ENCODE measurements at places on chromosomes 7 and 10.
A peak's percentile ranks its signal among the peaks of the same experiment; 100 is the strongest.

DNA sequence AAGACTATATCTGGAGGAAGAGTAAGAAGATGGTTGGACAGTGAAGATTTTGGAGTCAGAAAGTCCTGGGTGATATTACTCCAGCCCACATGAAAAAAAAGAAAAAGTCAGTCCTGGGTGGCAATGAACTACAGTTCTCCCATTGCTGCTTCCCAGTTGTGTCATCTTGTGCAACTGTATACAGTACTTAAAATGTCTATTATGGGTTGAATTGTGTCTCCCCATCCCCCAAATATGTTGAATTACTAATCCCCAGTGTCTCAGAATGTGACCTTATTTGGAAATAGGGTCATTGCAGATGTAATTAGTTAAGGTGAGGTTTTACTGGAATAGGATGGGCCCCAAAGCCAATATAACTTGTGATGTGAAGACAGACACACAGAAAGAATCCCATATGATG is 15.6 kb downstream of the SEC23IP start:
- no peak for DNase-seq

DNA sequence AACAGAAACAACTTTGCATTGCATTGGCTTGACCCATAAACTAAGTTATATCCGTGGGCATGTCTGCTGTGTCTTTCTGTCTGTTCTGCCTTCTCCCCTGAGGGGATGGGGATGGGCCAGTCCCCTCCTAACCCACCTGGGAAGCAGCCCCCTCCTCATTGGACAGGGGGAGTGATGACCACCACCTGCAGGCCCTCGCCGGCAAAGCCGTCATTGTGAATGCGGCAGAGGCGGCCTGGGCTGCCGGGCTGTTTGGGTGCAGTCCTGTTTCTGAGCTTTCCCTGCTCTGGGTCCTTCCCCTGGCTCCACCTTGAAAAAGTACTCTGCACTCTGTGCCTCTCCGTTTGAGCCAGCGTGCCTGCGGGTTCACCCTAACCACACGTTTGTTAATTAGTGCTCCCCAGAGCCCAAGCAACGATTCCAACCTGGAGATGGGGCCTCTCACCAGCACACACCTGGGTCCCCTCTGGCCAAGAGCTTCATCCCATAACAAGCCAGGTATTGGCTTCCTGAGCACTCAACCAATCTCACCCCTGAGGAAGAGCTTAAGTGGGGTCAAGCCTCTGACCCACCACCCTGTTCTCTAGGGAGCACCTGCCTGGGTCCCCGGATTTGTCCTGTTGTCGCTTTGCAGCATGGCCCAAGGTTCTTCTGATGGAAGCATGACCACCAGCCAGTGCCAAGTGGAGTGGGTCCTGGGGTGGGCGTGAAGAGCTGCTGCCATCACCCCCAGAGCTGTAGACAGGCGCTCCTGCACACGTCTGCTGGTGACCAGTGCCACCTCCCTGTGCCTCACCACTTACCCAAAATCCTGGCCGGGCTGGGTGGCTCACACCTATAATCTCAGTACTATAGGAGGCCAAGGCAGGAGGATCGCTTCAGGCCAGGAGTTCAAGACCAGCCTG is 39.4 kb upstream of the ZMIZ2 start:
- no peak for DNase-seq

DNA sequence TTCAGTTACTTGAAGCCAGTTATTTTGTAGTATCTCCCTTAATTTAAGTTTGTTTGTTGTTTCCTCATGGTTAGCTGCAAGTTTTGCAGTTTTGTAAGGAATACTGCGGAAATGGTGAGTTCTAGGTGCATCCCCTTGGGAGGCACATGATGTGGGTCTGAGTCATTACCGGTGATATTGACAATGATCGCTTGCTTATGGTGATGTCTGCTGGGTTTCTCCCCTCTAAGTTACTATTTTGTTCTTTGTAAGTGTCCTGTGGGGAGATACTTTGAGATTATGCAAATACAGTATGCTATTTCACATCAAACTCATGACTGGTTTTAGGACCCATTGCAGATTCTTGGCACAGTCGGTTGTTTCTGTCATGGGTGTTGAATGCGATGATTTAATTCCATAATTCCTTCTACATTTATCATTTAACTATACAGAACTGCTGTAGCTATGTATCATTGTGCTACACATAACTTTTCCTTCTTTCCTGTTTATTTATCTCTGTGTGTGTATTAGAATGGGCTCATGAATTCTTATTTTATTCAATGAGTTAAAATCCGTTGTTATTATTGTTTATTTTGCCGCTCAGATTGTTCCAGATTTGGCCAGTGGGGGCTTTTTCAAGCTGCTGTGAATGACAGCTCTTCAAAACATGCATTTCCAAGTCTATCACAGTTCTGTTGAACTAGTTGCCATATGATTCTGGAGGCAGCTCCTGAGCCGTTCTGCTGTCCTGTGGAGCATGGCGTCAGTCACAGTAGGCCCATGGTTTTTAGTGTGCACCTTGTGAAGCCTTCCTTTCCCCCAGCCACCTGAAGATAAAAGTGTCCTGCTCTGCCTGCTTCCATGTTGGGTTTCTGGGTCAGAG is 18.4 kb downstream of the TSPAN14 start:
- DNase-seq: no peak

DNA sequence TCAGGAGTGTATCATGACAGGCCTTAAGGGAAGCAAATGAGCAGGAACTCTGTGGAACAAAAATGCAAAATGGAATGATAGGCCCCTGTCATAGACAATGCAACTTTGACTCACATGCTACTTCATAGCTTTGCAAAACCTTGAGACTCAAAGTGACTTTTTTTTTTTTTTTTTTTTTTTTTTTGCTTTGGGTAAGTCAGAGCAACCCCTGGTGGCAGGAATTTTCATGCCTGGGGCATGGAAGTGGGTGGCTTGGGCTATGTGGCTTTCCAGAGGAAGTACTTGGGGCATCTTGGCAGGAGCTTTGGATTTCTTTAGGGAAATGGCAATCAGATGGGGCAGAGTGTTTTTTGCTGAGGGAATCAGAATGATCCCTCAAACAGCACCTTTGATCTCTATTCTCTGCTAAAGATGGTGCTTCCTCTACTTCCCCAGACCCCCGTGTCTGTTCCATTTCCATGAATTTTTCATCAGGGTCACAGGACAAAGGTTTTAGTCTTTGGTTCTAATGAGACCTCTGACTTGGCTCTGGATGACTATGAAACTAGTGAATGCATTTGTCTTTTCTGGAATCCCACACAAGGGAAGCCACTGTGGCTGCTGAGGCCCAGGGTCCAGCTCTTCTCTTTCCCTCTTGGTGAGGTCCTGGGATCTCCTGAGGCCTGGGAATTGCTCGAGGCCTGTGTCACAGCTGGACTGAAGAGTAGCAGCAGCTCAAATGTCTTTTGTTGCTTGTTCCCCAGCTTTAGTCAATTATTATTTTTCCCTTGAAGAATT is 62.8 kb downstream of the TACC2 start:
- DNase-seq: no peak

- no peak for DNase-seq
Measured at GRCh38 chr7:12256090-12256489, 45.0 kb downstream of the TMEM106B start.

- no peak for DNase-seq
Measured at GRCh38 chr10:72765051-72765745, 73.3 kb downstream of the MCU start.

- DNase-seq: no peak
Measured at GRCh38 chr10:103737735-103738367, 117.5 kb downstream of the SH3PXD2A start.

DNA sequence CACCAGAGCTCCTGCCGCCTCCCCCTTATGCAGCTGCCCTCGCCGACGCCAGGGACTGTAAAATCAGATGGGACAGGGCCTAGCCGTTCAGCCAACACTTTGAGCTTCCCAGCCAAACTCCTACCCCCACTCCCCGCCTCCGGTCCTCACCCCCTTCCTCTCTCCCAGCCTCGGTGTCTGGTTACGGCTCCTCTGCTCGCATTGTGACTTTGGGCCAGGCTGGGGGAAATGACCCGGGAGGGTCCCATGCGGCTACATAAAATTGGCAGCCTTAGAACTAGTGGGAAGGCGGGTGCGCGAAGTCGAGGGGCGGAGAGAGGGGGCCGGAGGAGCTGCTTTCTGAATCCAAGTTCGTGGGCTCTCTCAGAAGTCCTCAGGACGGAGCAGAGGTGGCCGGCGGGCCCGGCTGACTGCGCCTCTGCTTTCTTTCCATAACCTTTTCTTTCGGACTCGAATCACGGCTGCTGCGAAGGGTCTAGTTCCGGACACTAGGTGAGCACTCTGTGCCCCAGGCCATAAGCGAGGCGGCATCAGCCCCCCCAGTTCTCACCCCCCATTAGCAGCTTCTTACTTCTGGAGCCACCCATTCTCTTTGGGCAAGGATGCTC is at the start of gene KAZALD1:
KAZALD1 (plus strand) TSS at position 366 of the 608 bp plus-strand sequence. CDS start 604 bp downstream, outside the sequence.
- no peak for DNase-seq

DNA sequence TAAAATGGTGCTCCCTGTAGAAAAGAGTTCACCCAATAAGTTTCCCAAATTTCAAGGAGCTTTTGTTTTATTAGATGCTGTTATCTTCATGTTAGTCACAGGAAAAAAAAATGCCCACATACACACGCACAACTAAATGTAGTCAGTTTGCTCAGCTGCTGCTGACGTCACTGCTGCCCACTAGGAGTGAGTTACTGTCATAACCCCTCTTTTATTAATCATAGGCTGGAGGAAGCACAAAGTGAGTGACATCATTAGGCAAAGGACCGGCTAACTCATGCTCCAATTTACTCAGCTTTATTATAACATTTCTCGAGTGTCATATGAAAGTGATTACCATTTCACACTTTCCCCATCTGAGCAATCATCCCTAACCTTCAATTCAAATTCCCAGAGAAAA is 6.7 kb upstream of the INHBA start:
- no peak for DNase-seq

- DNase-seq: no peak
Measured at GRCh38 chr10:8316284-8316683, 261.8 kb downstream of the GATA3 start.

DNA sequence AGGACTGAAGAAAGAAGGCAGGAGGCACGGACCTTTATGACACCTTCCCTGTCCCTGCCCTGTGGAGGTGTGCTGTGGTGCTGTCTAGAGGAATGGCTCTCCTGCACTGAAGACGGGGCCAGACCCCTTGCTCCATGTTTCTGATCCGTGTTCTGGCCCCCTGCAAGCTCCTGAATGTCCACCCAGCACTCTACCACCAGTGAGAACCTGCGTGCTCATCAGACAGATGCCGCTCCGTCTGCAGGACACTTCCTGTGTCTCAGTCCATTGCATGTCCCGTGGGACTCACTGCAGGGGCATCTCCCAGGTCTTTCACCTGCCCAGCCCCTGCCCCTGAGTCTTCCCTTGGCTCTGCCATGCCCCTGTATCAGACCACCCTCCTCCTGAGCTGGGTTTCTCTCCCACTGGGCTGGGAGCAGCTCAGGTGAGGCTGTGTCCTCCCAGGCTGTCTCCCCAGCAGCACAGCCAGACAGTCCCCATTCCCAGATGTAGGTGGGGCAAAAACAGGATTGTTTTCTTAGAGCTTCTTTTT is 278.3 kb upstream of the ZNF32 start:
- no peak for DNase-seq

DNA sequence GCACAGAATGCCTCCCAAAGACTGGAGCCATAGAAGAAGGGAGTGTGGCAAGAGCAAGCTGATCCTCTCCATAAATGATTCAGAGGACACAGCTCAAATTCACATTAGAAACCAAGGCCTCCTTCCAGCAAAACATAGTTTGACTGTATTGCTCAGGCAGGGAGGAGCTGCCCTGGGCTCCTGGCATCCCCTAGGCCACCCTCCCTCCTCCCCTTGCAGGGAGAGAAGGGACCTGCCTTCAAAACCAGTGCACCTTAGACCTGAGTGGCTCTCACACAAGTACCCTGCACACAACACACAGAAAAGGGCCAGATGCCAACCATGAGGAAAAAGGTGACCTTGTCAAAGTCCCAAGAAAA is 64.7 kb downstream of the CREB3L2 start:
- no peak for DNase-seq

- peak; percentile 82 for DNase-seq
Measured at GRCh38 chr10:31602541-31603234, 283.7 kb downstream of the ZEB1 start.

DNA sequence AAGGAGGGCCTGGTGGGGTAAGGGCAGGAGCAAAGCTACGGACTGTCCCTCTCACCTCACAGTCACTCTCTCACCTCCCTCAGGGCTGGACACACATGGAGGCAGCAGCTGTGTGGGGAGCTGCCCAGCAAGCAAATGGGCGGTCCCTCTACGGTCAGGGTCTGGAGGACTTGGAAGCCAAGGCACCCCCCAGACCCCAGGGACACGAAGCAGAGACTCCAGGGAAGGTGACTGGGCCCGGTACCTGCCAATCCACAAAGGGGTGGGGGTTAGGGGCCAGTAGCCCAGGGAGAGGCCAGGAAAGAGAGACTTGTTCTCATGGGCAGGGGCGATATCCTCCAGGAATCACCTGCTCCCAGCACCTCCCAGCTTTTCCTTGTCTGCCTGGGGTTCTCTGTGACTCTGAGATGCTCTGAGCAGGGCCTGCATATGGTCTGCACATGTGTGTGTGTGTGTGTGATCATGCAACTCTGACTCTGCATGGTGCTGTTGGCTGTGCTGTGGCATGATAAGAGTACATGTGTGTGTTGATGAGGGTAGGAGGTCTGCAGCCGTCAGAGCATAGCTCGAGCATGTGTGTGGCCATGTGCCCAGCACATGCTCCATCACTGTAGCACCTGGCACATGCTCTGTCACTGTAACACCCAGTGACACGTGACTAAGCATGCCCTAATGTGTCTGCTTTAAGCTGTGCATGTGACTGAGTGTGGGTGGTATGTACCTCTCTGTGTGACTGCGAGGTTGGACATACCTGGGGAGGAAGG is 4.6 kb upstream of the LDB3 start:
- DNase-seq: no peak

DNA sequence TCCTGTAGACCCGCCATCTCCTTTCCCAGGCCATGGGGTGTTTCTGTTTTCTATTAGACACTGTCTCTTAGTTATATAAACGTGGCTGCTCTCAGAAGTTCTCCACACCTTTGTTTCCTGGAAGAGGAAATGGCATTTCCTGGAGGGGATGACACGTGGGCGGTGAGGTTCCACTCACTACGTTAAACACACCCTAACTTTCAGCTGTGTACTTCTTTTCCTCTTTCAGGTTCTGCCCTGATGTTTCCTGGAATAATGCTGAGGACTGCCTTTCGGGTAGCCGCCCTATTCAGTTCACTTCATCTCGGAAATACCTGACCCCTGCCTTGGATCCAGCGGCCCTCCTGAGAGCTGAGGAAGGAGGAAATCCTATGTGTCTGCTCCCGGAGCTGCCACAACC is 3.4 kb upstream of the PRKCQ start:
- no peak for DNase-seq

- DNase-seq: peak; percentile 88
Measured at GRCh38 chr7:125814100-125814499, 884.5 kb upstream of the POT1 start.

- DNase-seq: no peak
Measured at GRCh38 chr7:97015756-97016380, 8.8 kb downstream of the DLX5 start.

- no peak for DNase-seq
Measured at GRCh38 chr7:78140109-78140508, 341.5 kb downstream of the PHTF2 start.

- no peak for DNase-seq
Measured at GRCh38 chr10:19683356-19683755, 132.9 kb upstream of the PLXDC2 start.

Measured in NCI-H1694 treated with DMSO at 0.1 percent for 48 hours (cell line).